ENCODE measurements at places on chromosomes 16 and 17.

DNA sequence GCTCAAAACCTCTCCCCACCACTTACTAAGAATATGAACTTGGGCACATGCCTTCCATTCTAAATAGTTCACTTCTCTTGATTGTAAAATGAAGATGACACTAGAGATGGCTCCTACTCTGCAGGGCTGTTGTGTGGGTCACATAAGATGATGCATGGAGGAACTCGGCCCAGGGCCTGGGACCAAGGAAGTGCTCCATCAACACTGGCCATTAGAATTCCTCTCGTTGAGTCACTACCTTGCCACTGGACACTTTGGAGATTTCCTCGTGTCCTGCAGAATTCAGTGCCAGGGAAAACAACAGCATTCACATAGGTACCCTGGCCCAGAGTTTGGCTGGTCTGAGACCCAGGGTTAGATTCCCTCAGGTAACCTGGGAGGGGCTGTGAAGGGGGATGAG, 18.6 kb downstream of the HNF1B start:
- DNase-seq, result no peak

DNA sequence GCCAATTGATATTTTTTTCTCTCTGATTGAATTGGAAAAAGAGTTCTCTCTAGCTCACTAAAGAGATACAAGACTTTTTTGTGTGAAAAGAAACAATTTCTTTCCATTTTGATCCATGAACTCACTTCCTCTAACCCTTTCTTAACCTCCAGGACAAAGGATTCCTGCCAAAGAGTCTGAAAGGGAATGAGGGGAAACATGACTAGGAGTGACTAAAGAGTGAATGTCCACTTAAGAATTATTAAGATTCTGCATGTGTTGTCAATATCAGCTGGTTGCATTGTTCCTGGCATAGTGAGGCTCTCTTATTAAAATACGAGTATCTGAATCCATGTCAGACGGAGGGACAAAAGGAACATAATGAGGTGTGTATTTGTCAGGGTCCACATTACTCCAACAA, 344.7 kb downstream of the GRIN2A start:
- DNase-seq, result no peak

DNA sequence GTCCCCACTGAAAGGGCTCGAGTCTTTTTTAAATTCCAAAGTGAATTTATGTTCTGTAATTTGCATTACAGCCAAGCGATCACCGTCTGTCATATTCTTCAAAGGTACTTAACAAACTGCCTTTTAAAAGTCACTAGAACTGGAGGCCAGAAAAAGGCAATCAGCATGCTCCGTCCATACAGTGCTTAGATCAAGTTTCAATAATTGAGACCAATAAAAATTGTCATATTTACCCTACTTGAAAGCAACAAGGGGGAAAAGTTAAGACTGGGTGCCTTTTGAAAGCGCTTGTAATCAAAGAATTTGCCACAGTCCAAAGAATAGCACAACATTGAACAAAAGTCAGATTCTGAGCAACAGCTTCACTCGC, 9.0 kb upstream of the ZFHX3 start:
- no peak for DNase-seq

GRCh38 chr17:45820052-45820780, 24.5 kb upstream of the SPPL2C start:
- no peak for DNase-seq

DNA sequence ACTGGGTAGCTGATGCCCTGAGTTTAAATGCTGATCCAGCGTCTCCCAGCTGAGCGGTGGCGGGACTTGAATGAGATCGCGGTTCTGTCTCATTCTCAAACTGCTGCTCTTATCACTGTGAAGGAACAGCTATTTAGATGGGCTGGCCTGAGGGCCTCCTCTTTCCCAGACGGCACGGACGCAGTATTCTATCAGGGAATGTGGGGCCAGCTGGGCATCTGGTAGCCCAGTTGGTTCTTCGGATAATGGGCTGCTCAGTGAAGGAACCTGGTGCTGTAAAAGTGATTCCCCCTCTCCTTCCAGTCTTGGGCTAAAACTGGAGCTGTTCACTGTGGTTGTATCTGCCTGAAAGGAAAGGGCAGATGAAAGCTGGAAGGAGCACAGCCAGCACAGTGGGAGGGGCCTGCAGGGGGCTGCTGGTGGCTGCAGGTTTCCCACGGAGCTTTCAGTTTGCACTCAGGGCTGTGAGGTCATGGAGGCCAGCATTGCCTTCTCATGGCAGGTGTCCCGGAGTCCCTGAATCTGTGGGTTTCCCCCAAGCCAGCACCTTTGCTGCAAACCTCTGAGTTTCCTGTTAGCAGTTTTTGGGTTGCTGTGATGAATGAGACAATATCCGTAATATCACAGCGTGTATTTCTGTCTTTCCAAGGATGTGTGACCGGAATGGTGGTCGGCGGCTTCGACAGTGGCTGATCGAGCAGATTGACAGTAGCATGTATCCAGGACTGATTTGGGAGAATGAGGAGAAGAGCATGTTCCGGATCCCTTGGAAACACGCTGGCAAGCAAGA, 3.6 kb downstream of the IRF8 start:
- DNase-seq, result no peak

DNA sequence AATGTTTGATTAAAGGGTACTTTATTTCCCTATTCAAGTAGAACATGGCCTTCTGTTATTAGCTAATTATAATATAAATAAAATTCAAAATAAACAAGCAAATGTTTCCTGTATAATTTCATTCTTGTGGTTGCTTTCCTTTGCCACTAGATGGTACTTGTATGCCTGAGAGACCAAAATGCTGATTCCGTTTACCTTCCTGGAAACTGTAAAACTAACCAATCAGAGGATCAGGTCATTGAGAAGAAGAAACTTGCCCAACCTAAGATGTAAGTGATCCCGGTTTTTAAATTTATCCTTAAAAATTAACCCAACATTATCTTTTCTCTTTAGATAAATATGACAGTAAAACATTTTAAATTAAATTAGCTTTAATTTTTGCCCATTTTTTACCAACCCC, 8.1 kb upstream of the ABCA5 start:
- DNase-seq, result peak; percentile 27

GRCh38 chr17:33338242-33338641, 45.1 kb upstream of the ASIC2 start:
- DNase-seq, result no peak

DNA sequence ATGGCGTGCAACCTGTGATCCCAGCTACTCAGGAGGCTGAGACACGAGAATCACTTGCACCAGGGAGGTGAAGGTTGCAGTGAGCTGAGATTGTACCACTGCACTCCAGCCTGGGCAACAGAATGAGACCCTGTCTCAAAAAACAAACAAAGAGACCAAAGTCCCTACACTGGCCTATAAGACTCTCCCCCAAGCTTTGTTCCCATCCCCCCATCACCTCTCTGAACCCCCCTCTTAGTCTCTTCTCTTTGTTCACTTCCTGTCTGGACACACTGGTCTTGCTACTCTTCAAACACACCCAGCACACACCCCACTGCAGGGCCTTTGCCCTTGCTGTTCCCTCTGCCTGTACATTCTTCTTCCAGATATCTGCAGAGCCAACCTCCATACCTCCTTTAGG, 7.8 kb upstream of the SCNN1B start:
- DNase-seq, result no peak

DNA sequence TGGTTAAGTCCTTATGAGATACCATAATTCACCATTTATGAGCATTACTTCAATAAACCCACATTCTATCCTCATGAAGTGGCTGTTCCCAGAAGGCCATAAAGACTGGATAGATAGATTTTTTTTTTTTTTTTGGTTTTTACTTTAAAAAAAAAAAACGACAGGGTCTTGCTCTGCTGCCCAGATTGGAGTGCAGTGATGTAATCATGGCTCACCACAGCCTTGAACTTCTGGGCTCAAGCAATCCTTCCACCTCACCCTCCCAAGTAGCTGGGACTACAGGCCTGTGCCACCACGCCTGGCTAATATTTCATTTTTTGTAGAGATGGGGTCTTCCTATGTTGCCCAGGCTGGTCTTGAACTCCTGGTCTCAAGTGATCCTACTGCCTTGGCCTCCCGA, 102.3 kb downstream of the XYLT1 start:
- DNase-seq, result no peak

DNA sequence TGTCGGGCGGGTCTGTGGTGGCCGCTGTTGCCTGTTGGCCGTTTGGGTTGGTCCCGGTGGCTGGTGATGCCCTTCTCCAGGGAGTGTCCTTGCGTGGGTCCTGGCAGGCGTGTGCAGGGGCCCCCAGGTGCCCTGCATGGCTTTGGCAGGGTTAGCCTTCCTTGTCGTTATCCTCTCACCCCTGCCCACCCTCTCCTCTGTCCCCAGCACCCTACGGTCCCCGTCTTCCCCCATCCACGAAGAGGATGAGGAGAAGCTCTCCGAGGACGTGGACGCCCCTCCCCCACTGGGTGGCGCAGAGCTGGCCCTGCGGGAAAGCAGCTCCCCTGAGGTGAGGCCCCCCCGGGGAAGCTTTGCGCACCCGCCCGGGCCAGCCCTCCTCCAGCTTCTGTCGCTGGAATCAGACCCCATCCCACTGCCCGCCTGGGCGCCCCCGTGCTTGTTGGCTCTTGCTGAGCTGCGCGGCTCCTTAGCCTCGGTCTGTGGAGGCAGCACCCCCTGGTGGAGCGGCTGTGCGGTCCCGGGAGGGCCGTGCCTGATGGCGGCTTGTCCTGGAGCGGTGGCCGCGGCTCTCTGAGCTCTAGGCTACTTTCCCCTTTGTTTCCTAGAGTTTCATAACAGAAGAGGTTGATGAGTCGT, 10.6 kb upstream of the NUDT16L1 start:
- no peak for DNase-seq

DNA sequence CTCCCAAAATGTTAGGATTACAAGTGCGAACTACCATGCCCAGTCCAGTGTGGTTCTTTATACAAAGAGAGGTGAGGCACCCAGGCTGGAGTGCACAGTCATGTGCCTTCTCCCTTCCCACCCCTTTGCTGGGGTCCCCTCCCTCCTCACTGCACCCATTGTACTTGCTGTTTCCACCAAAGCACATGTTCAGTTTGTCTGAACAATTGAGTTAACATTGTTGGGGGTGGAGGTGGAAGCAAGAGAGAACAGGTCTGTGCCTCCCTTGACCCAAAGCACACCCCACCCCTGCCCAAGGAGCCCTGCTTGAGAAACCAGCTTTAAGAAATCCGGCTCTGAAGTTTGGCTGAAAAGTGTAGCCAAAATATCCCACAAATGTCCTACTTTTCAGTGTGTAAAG, 142.3 kb upstream of the CDH5 start:
- DNase-seq, result no peak

- no peak for DNase-seq
Measured at GRCh38 chr17:15947271-15947670, 2.3 kb downstream of the ADORA2B start.

DNA sequence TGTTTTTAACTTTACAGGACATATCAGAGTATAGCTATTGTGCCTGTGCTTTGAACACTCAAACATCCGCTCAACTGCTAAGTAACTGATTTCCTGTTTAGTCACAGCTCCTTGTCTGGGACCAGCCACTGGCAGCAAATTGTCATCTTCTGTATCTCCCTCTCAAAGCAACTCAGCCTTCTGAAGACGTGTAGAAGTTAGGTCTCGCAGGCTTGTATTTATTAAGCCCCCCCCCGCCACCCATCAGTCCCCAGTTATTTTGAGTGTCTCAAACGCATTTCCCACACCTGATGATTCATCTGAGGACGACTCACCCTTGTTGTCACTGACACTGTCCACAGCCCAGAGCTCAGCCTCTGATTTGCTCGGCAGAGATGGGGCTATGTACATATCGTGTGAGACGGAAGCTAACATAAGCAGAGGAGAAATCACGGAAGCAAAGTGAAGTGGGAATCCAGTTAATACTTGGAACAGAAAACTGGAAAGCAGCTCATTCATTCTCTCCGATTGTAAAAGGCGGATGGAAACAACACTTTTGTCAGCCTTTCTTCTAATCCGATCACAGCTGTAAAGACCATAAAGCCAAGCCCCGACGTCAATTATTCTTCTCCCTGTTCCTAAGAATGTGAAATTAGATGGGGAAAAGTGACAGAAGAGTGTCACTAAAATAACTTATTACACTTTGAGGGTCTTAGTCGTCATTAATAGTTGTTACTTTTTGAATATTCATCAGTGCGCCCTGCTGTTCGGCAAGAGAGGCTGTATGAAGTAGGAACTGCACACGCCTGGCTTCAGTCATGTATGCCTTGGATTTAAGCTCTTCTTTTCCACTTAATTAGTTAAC, 64.2 kb downstream of the PITPNC1 start:
- DNase-seq, result no peak

- DNase-seq, result no peak
Measured at GRCh38 chr16:30376461-30376902, 1.9 kb downstream of the MYL11 start.

DNA sequence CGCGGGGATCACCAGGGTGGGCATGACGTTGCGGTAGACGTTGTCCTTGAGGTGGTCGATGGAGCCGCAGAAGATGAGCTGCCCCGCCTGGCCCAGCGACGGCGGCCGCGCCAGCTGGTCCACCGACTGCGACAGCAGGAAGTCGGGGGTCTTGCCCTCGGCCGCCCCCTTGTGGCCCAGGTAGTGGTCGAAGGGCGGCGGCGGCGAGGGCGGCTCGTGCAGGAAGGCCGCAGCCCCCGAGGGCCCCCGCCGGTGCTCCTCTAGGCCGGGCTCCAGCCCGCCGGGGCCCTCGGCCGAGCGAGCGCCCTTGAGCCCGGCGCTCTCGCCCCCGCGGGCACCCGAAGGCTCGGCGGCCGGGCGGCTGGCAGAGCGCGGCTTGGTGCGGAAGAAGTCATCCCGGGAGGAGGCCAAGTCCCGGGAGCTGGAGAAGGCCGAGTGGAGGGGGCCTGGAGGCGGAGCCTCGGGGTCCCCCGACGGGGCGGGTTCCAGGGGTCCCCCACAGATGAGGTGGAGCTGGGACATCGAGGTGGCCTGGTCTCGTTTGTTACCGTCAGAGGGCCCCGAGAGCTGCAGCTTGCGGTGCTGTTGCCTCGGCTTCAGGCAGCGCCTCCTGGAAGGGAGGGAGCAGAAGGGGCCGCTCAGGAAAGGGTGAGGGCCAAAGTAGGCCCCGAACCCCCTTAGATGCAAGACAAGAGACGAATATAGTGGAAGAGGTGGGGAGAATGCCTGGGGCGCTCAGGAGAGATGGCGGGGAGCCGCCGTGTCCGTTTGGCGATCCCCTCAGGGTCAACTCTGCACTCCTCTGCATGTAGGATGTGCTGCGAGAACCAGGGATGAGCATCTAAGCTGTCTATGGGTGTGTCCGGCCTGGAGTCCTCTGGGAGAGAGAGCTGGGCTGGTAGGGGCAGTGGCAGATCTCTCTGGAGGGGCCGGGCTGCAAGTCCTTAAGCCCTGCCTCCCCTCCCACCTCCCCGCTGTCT, 8.8 kb downstream of the FAM171A2 start:
- DNase-seq, result no peak

- no peak for DNase-seq
Measured at GRCh38 chr17:56887552-56888467, 26.0 kb downstream of the TRIM25 start.

GRCh38 chr16:71954180-71954579, 46.0 kb downstream of the PKD1L3 start:
- no peak for DNase-seq
